ENCODE measurements at places on chromosomes 5 and 9.

GRCh38 chr9:94922098-94922607 is 195.7 kb downstream of the AOPEP start:
- no peak for DNase-seq

GRCh38 chr5:114238771-114239313 is 123.0 kb upstream of the KCNN2 start:
- no peak for DNase-seq

GRCh38 chr9:81619353-81620001 is 69.9 kb downstream of the TLE1 start:
- DNase-seq: peak; percentile 26

- DNase-seq: no peak
Measured at GRCh38 chr9:8468045-8468637, 668.6 kb upstream of the DMAC1 start.

DNA sequence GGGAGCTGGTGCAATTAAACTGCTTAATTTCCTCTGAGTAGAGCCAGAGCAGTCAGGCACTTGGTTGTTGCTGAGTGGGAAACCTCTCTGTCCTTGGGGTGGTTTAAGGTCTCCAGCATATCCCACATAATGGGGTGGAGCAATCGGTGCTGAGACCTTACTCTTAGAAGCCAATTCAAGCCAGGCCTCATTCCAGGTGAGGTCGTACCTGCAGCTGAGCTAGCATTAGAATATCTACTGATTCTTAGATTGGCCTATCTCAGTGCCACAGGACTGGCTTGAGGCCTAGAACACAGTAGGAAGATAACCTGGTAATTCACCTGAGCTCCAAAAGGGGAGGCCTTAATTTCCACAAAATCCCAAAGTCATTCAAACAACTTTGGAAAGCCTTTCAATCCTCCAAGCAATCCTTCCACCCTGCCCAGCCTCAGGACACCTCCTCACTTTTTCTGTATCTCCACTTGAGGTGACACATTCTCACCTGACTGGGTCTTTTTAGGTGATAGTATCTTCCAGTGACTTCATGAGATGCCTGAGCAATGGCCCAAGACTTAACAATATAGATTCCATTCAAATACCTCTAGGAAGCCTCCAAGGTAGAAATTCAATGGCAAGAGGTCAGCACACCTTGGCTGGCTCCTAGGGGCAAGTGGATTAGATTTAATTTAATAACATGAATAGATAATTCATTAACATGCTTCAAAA is 91.0 kb downstream of the FEM1C start:
- DNase-seq: no peak

- DNase-seq: no peak
Measured at GRCh38 chr5:129120158-129120581, 25.6 kb downstream of the ISOC1 start.

DNA sequence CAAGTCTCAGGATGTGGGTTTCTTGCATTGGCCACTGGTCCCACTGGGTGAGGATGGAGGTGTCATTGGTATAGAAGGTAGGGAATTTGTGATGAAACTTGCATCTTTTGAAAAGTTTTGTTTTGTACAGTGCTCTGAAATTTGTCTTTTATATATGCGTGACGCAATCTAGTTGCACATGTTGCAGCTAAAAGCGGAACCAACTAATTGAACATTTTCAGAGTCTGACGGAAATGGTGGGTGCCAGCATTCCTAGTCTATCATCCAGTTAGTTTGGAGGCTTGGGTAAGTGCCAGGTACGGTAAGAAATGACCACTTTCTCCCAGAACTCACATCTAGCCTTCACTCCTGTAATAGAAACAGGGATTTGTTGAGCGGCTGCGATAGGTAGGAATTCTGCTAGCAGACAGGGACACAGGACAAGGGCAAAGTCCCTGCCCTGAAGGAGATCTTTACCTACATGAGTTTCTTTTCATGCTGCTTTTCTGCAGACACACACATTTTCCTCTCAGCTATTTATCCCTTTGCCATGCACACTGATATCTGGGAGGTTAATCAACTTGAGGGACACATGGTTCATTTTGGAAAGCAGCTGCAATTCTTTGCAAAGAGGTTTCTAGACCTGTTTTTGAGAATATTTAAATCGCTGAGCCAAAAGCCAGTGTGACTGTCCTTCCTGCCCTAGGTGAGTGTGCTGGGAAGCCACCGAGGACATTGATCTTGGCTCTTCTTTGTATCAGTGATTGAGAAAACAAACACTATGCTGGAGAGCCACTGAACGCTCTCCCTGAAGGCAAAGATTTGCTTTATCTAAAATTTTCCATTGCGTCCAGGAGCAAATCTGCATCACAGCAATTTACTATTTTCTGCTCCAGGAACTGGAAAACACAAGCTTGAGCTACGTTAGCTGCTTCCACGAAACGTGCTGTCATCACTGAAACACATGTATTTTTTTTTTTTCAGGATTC is 89.7 kb downstream of the DAP start:
- no peak for DNase-seq

- no peak for DNase-seq
Measured at GRCh38 chr9:77906991-77907390, 124.6 kb downstream of the GNAQ start.

DNA sequence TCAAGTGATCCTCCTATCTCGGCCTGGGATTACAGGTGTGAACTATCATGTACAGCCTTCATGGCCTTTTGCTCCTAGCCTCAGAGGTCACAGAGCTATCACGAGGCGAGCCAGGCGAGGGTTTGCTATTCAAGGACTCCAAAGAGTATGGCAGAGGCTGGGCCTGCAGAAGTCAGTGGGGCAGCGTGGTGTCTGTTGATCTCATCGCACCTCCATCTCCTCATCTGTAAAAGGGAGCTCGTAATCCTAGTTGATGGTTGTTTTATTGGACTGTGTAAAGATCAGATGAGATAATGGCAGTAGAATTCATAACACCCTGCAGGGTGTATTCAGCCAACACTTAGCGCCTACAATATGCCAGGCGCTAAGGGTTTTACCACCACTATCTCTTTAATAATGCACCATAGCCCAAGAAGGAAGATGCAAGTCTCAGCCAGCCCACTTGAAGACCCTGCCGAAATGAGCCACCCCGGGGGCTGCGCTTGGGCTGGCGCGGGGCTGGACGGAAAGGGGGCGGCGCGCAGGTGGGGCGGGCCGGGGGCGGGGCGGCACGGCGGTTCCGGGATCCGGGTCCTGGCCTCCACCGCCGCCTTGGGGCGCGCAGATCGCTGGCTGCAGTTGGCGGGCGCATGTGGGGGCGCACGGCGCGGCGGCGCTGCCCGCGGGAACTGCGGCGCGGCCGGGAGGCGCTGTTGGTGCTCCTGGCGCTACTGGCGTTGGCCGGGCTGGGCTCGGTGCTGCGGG is at the start of gene GALNT12:
TSS of gene GALNT12 (plus strand) at position 601 of the 744 bp plus-strand sequence. CDS start at position 630, 29 bp downstream.
- DNase-seq: peak; percentile 56

DNA sequence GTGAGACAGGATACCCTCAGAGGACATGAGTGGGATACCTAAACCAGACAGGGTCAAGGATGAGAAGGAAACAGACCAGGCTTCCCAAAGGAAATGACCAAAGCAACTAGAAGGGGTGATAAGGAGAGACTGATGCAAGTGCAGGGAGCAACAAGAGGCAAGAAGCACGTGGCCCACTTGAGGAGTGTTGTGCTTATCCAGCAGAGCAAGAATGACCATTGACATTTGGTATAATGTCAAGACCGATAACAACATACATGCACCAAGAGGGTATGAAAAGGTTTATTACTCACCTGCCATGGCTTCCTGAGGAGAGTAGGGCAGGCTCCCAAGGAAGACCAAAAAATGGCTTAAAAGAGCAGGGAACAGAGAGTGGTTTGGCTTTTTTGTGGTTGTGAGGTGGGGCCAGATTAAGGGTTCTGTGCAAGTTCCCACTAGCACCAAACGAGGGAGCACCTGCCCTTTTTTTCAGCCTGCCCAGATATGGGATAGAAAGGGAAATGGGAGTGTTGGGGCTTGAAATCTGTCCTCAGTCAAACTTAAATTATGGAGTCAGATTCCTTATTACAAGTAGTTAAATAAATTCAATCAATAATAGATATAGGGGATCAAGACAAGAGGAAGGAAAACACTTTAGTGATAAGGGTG is 513.6 kb downstream of the RASEF start:
- DNase-seq: no peak

- no peak for DNase-seq
Measured at GRCh38 chr5:93364378-93364777, 216.6 kb downstream of the NR2F1-AS1 start.

- DNase-seq: no peak
Measured at GRCh38 chr9:92977279-92977678, 30.0 kb downstream of the FGD3 start.

- DNase-seq: no peak
Measured at GRCh38 chr5:121982893-121983285, 21.1 kb downstream of the SRFBP1 start.

DNA sequence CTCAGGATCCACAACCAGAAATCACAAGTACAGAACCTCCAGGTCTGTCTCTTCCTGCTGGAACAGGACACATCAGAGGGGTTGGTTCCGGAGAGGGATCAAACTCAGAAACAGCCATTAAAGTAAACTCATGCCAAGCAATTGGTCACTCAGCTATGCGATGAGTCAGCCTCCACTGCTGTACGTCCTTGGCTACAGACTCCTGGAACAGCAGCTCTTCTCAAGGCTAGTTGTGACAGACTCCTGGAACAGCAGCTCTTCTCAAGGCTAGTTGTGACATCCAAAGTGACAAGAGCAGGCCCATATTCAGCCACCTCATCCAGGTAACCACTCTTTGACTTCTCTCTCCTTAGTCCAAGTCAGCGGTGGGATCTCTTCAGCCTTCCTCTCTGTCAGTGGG is at the start of gene SPINK13:
TSS of gene SPINK13 (plus strand) at position 229 of the 400 bp plus-strand sequence. CDS start 1,279 bp downstream, outside the sequence.
- DNase-seq: no peak

GRCh38 chr9:115531410-115532125 is 413.6 kb upstream of the TNC start:
- DNase-seq: no peak

DNA sequence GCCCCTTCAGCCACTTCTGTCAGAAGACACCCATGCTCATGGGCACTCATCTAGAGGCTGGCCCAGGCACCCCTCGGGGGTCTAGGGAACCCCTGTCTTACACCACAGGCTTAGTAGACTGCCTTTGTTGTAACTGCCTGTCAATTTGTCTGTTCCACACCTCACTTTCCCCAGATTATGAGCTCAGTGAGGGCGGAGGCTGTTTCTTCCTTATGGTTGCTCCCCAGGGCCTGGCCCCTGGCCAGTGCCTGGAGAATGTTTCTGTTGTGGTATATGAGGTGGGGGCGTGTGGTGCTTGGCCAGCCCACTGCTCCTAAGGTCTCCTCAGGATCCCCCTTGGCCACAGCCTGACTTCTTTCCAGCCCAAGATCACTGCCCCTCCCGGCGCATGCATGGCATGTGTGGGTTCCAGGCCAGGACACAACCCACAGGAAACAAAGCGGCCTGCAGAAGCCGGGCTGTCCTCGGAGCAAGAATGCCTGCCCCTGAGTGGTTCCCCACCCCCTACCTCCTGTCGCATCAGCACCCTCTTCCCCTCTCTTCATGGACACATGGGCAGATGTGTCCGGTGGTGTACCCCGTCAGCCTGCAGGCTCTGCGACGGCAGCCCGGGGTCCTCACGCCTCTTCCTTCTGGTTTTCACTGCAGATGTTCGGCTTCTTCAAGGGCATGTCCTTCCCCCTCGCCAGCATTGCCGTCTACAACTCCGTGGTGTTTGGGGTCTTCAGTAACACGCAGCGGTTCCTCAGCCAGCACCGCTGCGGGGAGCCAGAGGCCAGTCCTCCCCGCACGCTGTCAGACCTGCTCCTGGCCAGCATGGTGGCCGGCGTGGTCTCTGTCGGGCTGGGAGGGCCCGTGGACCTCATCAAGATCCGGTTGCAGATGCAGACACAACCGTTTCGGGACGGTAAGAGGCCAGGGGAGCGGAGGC is 17.7 kb downstream of the SLC25A48 start:
- no peak for DNase-seq

DNA sequence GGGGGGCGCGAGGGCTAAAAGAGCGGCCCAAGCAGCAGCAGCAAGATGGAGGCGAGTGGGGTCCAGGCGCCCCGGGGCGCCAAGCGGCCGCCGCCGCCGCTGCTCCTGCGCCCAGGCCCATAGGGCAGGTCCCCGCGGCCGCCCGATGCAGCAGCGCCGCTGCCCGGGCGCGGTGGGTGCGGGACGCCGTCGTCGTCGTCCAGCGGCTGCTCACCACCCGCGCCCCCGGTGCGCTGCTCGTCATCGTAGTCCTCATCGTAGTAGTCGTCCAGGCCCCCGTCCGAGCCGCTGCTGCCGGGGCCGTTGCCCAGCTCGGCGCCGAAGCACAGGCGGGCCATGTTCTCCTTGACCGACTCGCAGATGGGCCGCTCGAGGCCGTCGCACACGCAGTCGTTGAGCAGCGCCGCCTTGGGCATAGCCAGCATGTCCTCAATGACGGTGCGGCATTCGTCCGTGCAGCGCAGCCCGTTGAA is 1.5 kb downstream of the GAS1 start:
- DNase-seq: no peak

GRCh38 chr5:78809444-78809843 is 160.9 kb upstream of the LHFPL2 start:
- no peak for DNase-seq

DNA sequence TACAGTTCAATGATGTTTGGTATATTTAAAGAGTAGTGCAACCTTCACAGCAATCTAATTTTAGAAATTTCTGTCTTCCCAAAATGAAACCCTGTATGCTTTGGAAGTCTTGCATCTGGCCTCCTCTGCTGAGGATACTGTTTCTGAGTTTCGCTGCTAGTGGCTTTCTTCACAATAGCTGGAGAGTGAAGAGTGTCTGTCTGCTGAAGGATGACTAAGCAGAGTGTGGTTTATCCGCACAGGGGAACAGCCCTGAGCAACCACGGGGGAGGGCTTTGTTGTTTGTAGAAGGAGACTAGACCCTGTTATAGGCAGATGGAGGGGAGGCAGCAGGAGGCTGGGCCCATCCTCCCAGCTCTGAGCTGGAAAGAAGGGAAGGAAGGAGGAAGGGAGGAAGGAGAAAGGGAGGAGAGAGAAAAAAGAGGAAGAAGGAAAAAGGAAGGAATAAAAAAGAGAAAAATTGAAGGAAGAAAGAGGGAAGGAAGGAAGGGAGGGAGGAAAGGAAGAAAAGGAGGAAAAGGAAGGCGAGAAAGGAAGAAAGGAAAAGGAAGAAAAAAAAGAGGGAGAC is 10.5 kb upstream of the IRX2 start:
- no peak for DNase-seq

DNA sequence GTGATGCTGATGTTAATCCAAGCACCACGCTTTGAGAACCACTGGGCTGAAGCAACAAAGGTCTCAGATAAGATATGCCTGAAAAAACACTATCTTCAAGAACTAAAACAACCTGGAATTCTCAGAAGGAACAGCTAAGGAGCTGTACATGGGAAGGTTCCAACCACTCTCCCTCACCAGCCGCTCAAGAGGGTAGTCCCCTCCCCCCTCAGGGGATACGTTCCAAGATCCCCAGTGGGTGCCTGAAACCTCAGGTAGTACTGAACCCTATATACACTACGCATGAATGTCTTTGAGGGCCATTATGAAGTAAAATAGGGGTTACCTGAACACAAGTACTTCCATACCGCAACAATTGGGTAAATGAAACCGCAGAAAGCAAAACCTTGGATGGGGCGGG is 1.9 kb downstream of the BOD1 start:
- no peak for DNase-seq

- no peak for DNase-seq
Measured at GRCh38 chr9:16928179-16928945, 57.9 kb upstream of the BNC2 start.

Data from hematopoietic multipotent progenitor cell treated with erythropoietin and hydrocortisone succinate and interleukin-3 and kit ligand, for 6 days (in vitro differentiated cells).